ENCODE measurements at places on chromosomes 2 and 18. TPM values are rescaled to one million over a fixed set of nuclear protein-coding genes. Genes with fewer than 3 reads are reported as not detected.

- no peak for DNase-seq
Measured at GRCh38 chr2:207090389-207090788, 75.4 kb downstream of the KLF7 start.

DNA sequence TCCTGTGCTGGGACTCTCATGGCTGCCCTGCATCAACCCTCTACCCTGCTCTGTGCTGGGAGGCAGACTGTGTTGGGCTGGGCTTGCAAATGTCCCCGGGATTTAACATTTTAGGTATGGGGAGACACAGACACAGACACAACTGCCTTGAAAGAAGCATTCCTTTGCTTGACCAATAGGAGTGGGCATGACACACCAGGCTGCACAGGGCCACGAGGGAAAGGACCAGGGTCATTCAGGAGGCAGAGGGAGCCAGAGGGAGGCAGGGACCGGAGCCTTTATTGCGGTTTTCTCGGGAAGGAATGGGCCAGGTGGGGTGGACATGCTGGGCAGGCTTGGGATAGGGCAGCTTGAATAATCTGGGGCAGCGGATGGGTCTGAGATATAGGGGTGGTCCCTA is 238.7 kb upstream of the COPS8 start:
- no peak for DNase-seq

DNA sequence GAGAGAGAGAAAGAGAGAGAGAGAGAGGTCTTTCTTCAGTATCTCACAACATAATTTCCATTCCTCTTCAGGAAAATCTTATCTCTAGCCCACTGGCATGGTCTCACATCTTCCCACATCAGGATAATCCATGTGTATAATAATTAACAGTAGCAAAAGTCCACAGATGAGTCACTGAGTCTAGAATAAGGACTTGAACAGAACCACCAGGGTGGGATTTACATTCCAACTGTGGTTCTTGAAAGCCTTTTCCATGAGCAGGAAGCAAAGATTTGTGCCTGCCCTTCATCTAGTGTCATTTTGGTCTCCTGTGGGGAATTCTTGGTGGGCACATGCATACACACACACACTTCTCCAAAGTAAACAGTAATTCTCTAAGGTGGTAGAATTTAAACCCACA is 107.1 kb upstream of the TCF4 start:
- DNase-seq = no peak

DNA sequence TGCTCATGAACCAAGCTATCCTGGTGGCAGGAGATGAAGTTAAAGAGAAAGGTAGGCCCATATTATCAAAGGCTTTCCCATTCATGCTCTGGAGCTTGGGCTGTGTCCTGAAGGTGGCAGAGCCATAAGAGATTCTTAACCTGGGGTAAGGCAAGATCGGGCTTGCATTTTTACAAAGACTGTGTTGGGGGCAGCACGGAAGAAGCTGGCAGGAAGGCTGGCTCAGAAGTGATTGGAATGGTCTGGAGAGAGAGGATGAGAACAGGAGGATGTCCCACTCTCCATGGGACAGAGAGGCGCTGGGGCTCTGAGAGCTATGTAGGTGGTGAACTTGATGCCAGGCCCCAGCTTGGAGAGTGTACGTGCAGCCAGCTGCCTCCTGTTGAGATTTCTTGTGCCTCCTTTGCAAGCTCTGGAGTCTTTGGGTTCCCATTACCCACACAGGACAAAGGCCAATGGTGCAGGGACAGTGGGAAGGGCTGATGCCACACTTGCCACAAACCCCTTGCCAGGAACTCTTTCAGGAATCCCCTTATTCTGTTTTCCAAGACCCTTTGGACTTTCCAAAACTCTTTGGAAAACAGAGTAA is 40.6 kb upstream of the FZD5 start:
- no peak for DNase-seq

CREG2 gene
- total RNA-seq = not detected

GRCh38 chr18:48638896-48639771 is 100.3 kb downstream of the CTIF start:
- DNase-seq = peak; percentile 9

DSG1 gene
- not detected for total RNA-seq

PCARE gene
- total RNA-seq = not detected

DYNAP gene
- total RNA-seq = not detected

- no peak for DNase-seq
Measured at GRCh38 chr18:28736223-28736622, 559.3 kb upstream of the CDH2 start.

GRCh38 chr18:35489913-35490490 is 7.8 kb downstream of the INO80C start:
- no peak for DNase-seq

ATP8B1 gene
- 22.6 TPM for total RNA-seq

ANKRD53 gene
- not detected for total RNA-seq

DNA sequence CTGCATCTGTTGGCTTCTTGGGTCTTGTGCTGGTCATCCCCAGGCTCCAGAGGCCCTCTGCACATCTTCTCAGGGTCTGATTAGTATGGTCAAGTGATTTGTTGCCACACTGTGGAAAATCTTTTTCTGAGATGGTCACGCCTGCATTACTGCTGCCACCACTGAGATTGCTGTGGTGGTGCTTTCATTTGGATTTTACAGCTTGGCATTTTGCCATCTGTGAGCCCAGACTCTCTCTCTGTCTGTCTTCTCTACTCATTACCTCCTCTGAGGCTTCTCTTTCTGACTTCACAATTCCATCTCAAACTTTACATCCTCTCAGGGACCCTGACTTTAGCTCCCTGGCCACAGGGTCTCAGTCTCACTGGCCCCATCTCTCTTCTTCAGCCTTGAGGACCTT is 154.6 kb downstream of the LRRTM1 start:
- no peak for DNase-seq

GRCh38 chr2:216925636-216926366 is 65.9 kb upstream of the TNP1 start:
- DNase-seq = no peak

CFAP65 gene
- total RNA-seq = 3.5 TPM

DNA sequence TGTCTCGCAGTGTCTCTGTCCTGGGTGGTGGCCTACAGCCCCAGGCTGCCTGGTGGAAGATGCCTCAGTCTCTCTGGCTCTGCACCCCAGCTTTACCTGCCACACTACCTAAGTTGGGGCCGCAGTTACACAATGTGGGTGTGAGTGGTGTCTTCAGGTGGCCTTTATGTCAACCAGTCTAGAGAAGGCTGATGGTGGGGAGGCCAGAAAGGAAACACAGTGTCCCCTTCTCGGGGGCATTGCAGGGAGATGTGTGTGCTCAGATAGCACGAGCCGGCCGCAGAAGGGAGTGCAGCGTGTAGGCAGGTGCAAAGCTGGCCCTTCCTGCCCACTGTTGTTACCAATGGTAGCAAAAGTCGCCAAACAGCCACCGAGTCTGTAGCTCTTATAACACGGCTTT is 216.1 kb downstream of the SH3RF3 start:
- no peak for DNase-seq

G6PC2 gene
- total RNA-seq = not detected

GALNT3 gene
- total RNA-seq = 0.29 TPM

GRCh38 chr2:203650860-203651613 is 55.4 kb upstream of the CD28 start:
- no peak for DNase-seq

GRCh38 chr2:84946204-84947009 is 24.6 kb upstream of the KCMF1 start:
- DNase-seq = no peak

FOXI3 gene
- 0.14 TPM for total RNA-seq

C18orf54 gene
- 17.1 TPM for total RNA-seq

DNA sequence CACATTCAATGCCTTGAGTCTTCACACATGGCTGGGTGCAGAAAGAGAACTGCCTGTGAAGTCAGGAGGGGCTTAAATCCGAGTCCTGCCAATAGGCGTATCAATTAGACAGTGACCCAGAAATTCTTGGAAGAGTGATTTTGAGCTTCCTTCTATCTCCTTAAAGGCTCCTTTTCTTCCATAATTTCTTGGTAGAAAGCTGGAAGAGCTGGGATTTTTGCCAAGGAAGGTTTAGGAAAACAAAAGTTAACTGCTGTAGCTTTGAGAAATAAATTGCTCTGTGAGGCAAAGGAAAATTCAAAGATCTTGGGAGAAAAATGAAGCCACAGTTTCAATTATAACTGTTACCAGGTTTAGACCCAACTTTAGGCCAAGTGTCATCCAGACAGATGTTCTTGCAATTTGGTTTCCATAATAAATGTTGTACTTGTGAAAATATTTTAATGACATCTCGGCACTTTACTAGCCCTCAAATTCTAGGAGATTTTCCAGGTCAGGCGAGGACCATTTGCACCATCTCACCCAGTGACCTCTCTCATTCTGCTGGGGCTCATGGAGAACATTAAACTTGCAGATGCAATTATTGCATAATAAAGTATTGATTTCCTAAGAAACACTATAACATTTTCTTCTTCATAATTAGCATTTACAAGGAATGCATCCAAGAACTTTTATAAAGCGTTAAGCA is 329.7 kb upstream of the MEIS1 start:
- peak; percentile 28 for DNase-seq

DNA sequence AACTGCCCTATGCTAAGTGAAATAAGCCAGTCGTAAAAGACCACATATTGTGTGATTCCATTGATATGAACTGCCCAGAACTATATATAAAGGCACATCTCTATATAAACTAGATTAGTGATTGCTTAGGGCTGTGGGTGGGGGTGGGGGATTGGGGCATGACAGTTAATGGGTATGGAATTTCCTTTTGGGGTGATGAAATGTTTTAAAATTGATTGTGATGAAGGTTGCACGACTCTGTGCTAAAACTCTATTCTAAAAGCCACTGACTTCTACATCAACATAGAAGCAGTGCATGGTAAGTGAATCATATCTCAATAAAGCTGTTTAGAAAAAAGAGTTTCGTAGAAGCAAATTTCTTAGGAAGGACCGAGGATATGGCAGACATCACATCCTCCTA is 53.0 kb downstream of the CDCA7 start:
- DNase-seq = no peak

GKN2 gene
- not detected for total RNA-seq

CIB4 gene
- total RNA-seq = 0.61 TPM

RTP5 gene
- not detected for total RNA-seq

SEH1L gene
- total RNA-seq = 14.4 TPM

- DNase-seq = no peak
Measured at GRCh38 chr18:68714366-68714711, 569 bp downstream of the TMX3 start.

GRCh38 chr2:178448968-178449661 is 1.9 kb downstream of the PRKRA start:
- no peak for DNase-seq

DNA sequence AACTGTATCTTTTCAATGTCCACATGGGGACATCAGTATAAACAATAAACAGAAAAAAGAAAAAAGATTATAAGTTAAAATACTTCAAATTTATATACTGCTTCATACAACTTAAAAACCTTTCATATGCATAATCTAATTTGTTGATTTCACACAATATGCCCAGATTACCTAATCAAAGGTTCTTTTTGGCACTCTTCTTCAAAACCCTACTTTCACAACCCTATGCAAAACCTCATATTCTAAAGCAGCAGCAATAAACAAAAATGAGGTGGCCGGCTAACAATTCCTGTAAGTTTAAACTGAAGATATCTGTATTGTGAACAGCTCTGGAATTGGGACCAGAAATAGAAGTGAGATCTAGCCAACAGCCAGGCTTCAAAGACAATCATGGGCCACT is 28.6 kb downstream of the STK17B start:
- no peak for DNase-seq

SIX3 gene
- total RNA-seq = not detected

Data from uterus (tissue), 4 donors.